ENCODE measurements at places on chromosomes 12 and 14.
A peak's percentile ranks its signal among the peaks of the same experiment; 100 is the strongest.

GRCh38 chr14:99971087-99971940 lies 93.9 kb upstream of the EVL start:
- peak; percentile 72 for DNase-seq

- no peak for DNase-seq
Observed at GRCh38 chr14:91055016-91055415, 5.4 kb downstream of the RPS6KA5 start.

DNA sequence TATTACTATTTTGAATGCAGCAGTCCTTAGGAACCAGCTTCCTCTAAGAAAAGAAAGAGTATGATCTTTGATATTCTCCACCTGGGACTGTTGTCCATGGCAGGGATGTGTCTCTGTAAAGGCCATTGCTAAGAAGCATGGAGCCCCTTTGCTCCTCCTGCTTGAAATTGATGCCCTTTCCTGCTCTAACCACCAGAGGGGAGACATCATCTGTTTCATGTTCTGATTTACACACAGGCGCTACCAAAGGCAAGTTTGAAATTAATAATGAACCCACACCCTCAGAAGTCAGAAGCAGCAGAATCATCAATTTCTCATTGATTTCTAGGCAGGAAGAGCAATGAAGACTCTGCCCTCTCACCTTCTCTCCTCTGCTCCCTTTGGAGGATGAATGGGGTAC lies 253.8 kb downstream of the RMST start:
- DNase-seq, result no peak

DNA sequence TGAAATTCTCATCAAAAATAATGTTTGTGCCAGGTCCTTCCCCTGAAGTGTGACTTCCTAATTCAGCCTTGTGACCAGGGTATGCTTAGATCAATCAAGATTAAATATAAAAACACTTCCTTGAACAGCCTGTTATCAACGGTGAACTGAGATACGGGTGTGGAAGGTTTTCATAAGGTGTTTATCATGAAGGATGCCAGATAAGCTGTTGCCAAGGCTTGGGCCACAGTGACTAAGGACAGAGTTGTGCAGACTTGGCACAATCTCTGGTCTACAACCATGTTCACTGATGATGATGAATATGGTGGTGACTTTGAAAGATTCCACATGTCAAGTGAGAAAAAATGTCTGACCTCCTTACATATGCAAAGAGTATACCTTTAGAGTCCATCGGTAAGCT lies 51.3 kb upstream of the LIN7A start:
- DNase-seq, result no peak

- DNase-seq, result no peak
Observed at GRCh38 chr12:96172981-96173380, 21.2 kb upstream of the ELK3 start.

- no peak for DNase-seq
Observed at GRCh38 chr12:6547987-6548386, 7.9 kb downstream of the IFFO1 start.

GRCh38 chr12:8032242-8033152 lies at the start of gene FOXJ2:
Gene FOXJ2 (plus strand): TSS chr12:8032716. CDS start chr12:8039833, 7,117 bp downstream.
- peak; percentile 80 for DNase-seq

GRCh38 chr12:50647479-50647878 lies 116.4 kb upstream of the ATF1 start:
- no peak for DNase-seq

DNA sequence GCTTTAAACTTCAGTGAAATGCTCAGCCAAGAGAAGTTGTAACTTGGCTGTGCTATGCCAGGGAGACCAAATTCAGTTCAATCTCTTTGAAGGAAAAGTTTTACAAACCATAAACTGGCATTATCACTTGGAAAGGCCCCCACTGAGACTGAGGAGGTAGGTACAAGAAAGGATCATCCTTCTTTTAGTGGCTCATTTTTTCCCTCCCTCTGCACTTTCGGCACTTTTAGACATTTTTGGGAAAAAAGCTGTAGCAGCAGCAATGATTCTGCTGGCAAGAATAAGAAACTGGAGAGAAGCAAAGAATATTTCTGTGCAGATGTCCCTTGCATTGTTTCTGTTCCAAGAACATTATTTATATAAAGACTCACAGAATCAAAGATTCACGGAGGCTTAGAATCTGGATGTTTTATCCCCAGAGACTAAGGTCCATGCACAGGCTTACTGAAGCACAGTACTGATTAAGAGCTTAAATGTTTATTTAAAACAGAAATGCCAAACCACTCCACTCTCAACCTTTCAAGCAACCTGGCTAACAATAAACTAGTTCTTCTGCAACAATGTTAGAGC lies 12.3 kb downstream of the ZC2HC1C start:
- DNase-seq, result no peak
